ENCODE measurements at places on chromosomes 7 and 10.

GRCh38 chr7:8389593-8390261, 43.7 kb upstream of the NXPH1 start:
- no peaks in the 10 kb centered on the region for H3K4me1 ChIP-seq
- no peak overlapping the region for H3K4me3 ChIP-seq
- H3K27me3 ChIP-seq, result no peaks in the 10 kb centered on the region
- H3K36me3 ChIP-seq, result no peaks in the 10 kb centered on the region

GRCh38 chr7:68718097-68718551, 880.2 kb upstream of the AUTS2 start:
- H3K36me3 ChIP-seq, result no peaks in the 10 kb centered on the region
- H3K27me3 ChIP-seq, result no peaks in the 10 kb centered on the region

DNA sequence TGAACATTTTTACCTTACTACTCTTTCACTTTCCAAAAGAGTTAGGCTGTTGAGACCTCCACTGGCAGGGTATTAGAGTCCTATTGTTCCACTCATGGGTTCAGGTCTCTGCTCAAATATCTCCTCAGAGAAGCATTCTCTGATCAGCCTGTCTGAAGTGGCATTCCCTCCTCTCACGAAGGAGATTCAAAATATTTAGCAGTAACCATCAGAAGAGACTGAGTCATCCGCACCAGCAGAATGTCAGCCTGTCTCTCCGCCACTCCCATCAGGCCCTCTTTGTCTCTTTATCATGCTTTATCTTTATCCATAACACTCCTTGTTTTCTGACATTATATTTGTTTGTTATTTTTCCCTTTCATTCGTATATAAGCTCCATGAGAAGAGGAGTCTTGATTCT, 79.1 kb downstream of the AASS start:
- no peak for DNase-seq
- no peak overlapping the region for H3K4me3 ChIP-seq

GRCh38 chr10:63007112-63007511, 126.0 kb upstream of the NRBF2 start:
- H3K27ac ChIP-seq, result no peak overlapping the region
- H3K36me3 ChIP-seq, result no peaks in the 10 kb centered on the region
- no peak for DNase-seq
- no peaks in the 10 kb centered on the region for H3K4me1 ChIP-seq
- H3K27me3 ChIP-seq, result peaks cover 3% of the 10 kb centered on the region

- no peak overlapping the region for H3K27ac ChIP-seq
- H3K36me3 ChIP-seq, result no peaks in the 10 kb centered on the region
- H3K4me3 ChIP-seq, result no peak overlapping the region
- no peak for DNase-seq
Measured at GRCh38 chr10:35821339-35821911, 179.3 kb upstream of the FZD8 start.

DNA sequence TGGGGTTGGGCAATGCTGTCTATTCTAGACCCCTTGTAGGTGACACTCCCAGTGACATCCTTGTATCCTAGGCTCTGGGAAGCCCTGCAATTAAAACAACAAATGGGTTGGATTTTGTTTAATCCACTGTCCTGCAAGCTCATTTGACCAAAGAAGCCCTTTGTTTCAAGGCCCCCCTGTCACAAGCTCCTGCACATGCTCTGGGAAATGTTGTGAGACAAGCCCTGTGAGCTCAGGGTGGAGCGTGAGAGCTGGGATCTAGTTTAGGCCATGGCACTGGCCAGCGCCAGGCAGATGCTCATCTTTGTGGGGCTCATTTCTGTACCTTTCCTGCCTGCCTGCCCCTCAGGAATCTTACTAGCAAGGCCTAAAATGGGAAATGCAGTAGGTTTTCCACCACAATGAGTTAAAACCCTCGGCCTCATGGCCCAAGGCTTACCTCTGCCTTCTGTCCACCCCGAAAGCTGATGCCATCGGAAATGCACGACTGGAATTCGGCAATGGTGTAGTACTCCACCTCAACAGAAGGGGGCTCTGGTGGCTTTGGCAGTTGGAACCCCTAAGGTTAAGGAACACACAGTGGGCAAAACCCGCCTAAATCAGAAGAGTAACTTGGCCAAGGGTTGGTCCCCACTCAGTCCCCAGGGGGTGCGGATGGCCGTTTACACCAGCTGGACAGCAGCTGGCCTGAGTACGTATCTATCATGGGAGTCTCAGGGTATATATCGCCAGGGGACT, 112.0 kb downstream of the NEURL1 start:
- no peak overlapping the region for H3K4me3 ChIP-seq
- peak; percentile 43 for DNase-seq
- peaks cover 62% of the 10 kb centered on the region for H3K36me3 ChIP-seq
- H3K4me1 ChIP-seq, result no peaks in the 10 kb centered on the region
- H3K27ac ChIP-seq, result no peak overlapping the region

DNA sequence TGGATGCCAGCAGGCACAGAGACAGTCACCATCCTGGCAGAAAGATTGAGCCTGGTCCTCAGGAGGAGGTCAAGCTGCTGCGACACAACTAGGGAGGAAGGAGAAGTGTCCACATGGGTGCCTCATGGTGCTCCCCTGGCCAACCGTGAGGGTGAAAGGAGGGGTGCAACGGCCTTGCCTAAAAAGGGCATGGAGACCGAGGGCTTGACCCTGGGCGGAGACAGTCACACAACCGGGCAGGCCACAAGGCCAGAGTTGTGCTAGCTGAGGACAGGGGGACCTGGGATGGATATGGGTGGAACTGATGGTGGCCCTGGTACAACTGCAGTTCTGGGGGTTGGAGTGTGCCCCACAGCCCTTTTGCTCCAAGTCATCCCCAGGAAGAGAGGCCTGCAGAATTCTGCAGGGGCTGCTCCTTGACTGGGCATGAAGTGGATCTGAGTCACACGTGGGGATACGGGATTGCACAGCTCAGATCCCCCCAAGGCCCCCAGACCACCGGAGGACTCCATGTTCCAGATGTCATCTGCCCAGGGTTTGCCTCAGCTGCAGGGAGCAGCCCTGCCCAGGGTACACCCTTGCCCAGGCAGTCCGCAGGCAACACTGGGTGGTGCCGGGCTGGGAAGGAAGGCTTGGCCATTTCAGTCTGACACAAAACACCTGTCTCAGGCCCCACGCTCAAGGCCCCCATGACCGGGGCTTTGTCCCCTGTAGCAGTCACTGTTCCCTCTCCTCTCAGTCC, 602.3 kb upstream of the MGMT start:
- H3K27ac ChIP-seq, result no peak overlapping the region
- no peak for DNase-seq
- no peaks in the 10 kb centered on the region for H3K4me1 ChIP-seq
- no peak overlapping the region for H3K4me3 ChIP-seq
- no peaks in the 10 kb centered on the region for H3K27me3 ChIP-seq
- no peaks in the 10 kb centered on the region for H3K36me3 ChIP-seq

DNA sequence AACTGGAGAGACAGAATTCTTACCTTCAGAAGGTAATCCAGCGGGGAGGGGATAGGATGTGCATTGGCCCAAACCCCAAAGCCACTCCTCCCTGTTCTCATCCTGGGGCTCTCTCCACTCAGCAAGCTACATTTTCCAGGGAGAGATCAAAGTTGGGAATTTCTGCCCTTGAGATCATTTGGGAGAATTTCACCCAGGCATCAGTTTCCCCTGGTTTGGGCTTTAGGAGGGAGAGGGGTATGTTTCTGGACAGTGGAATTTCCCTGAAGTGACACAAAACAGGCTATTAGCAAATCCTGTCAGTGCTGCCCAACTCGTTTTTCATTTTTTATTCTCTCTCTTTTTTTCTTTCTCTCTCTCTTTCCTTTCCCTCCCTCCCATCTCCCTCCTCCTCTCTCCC, 35.7 kb downstream of the CYP17A1 start:
- H3K27me3 ChIP-seq, result no peaks in the 10 kb centered on the region
- peaks cover 33% of the 10 kb centered on the region for H3K36me3 ChIP-seq
- no peak for DNase-seq
- no peak overlapping the region for H3K27ac ChIP-seq

DNA sequence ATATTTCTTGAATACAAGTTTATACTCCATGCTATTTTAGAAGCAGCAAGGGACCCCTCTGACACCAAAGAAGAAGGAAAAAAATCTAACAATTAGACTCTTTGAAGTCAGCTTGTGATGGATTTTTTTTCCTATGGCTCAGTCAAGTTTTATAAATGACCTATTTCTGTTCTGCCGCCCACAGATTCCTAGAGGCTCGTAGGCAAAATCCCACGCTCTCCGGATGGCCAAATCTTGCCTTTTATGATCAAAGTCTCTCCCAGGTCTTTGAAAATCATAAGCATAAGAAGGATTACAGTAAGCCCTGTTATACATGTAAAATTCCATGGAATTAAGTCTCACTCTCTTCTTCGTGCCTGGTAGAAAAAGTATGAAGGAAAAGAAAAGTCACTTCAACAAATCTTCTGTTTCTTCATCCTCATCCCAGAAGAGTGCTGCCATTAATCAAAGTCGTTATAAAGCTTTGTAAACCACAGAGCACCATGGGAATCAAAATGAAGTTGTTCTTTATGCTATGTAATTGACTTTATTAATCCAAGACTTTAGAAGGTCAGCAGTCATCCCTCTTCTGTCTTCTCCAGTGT, 33.1 kb downstream of the ASB13 start:
- no peaks in the 10 kb centered on the region for H3K27me3 ChIP-seq
- H3K36me3 ChIP-seq, result no peaks in the 10 kb centered on the region
- no peak for DNase-seq
- H3K4me3 ChIP-seq, result no peak overlapping the region
- H3K4me1 ChIP-seq, result peaks cover 5% of the 10 kb centered on the region
- H3K27ac ChIP-seq, result no peak overlapping the region
